Endothelial cell (in vitro differentiated cells): ENCODE measurements at places on chromosomes 5 and 9. TPM values are rescaled to one million over a fixed set of nuclear protein-coding genes. Genes with fewer than 3 reads are reported as not detected.
A peak's percentile ranks its signal among the peaks of the same experiment; 100 is the strongest.

PRRX2 gene
- total RNA-seq, result 0.21 TPM

ANGPTL2 gene
- total RNA-seq, result 5.7 TPM

C5orf63 gene
- total RNA-seq, result 2.0 TPM

GRCh38 chr5:149403923-149404745 is 25.0 kb upstream of the IL17B start:
- no peak overlapping the region for H3K27ac ChIP-seq
- peaks cover 37% of the 10 kb centered on the region for H3K4me1 ChIP-seq
- no peak overlapping the region for H3K4me3 ChIP-seq
- no peak for DNase-seq
- no peaks in the 10 kb centered on the region for H3K36me3 ChIP-seq

GRCh38 chr9:69016191-69017096 is 2.5 kb upstream of the PRKACG start:
- H3K4me3 ChIP-seq, result no peak overlapping the region
- peaks cover 3% of the 10 kb centered on the region for H3K27me3 ChIP-seq
- H3K4me1 ChIP-seq, result peaks cover 8% of the 10 kb centered on the region
- DNase-seq, result no peak
- no peak overlapping the region for H3K27ac ChIP-seq
- no peaks in the 10 kb centered on the region for H3K36me3 ChIP-seq

DNA sequence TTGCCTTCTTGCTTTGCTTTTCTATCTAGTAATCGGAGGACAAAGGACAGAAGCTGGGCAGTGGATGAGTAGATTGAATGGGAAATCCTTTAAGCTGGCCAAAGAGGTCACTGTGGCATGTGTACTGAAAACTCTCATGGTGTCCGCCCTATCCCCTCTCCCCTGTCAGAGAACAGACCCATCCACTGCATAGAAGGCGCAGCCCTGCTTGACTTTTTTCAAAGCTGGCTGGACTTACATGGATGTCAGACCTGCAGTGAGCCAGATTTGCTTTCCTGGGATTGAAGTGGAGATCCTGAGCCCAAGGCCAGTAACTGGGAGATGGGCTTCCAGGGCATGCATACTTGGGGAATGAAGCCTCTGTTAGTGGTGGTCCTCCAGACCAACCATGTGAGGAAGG is 329.5 kb downstream of the TRPM3 start:
- no peak for DNase-seq
- no peaks in the 10 kb centered on the region for H3K27me3 ChIP-seq
- peaks cover 4% of the 10 kb centered on the region for H3K4me1 ChIP-seq
- H3K27ac ChIP-seq, result no peak overlapping the region

DNA sequence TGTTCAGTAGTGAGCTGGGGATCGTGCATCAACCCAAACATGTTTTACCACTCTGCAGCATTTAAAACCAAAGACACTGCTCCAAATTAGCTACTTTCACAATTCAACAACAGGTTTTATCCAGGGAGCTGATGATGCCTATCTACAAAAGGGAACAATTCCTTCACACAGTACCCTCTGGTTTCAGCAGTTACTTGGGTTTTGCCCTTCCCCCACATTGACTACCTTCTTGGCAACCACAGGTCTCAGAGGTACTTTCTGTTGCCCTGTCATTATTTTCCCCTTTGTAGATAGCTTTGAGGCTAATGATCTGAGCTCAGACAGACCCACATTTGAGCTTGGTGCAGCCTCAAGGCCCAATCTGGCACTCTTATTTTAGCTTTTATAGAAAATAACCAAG is 96.1 kb downstream of the WDR41 start:
- no peaks in the 10 kb centered on the region for H3K4me1 ChIP-seq
- H3K27me3 ChIP-seq, result no peaks in the 10 kb centered on the region
- H3K27ac ChIP-seq, result no peak overlapping the region
- no peak overlapping the region for H3K4me3 ChIP-seq
- no peak for DNase-seq

- no peaks in the 10 kb centered on the region for H3K36me3 ChIP-seq
- no peaks in the 10 kb centered on the region for H3K27me3 ChIP-seq
- H3K27ac ChIP-seq, result no peak overlapping the region
These were observed 516.6 kb upstream of the MEF2C start for GRCh38 chr5:89399548-89399947.

GRCh38 chr5:16160706-16161105 is 18.9 kb downstream of the MARCHF11 start:
- no peak overlapping the region for H3K4me3 ChIP-seq
- no peaks in the 10 kb centered on the region for H3K27me3 ChIP-seq
- no peaks in the 10 kb centered on the region for H3K4me1 ChIP-seq
- H3K36me3 ChIP-seq, result no peaks in the 10 kb centered on the region
- peak; percentile 43 for DNase-seq

DNA sequence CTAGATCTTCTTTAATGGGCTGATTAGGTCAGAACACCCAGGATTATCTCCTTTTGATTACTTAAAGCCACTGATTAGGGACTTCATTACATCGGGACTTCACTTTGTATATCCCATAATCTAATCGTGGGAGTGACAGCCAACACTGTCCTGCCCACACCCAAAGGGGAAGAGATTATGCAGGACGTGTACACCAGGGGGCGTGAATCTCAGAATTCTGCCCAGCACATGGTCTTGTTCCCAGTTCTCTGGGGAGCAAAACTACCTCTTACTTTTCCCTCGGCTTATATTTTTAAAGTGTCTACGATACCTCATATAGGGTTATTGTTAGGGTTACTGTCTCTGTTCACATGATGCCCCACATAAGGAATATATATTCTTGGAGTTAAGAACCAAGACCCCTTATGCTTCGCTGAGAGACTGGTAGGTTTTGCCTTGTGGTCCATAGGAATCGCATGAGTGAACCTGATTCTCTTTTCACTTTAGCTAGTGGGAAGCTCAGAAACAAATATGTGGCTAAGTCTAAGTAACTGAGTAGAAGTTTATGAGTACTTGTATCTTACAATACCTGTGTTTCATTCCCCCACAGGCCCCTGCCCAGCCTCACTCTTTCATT is 192.7 kb downstream of the GNA14 start:
- H3K27me3 ChIP-seq, result peaks cover 2% of the 10 kb centered on the region
- H3K27ac ChIP-seq, result no peak overlapping the region
- H3K4me1 ChIP-seq, result peaks cover 11% of the 10 kb centered on the region

GRCh38 chr5:138282920-138283742 is 8.7 kb upstream of the GFRA3 start:
- peaks cover 3% of the 10 kb centered on the region for H3K4me1 ChIP-seq
- H3K36me3 ChIP-seq, result no peaks in the 10 kb centered on the region
- no peak overlapping the region for H3K4me3 ChIP-seq

DNA sequence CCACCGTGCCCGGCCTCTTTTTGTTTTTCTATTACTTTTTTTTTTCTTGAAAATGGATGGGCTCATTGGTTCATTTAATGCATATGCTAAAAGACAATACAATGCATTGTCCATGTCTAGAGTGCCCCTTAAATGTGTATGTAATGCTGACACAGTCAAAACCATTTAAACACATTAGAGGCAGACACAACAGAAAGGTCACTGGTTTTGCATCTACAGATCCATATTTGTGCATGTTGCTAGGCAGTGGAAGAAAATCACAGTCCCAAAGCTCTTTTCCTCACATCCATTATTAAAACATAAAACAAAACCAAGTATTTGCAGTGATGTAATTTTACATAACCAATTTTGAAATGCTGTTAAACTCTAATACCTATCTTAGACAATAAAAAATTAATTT is 389.0 kb downstream of the TAF11L14 start:
- no peaks in the 10 kb centered on the region for H3K36me3 ChIP-seq
- H3K27me3 ChIP-seq, result peaks cover 1% of the 10 kb centered on the region
- no peaks in the 10 kb centered on the region for H3K4me1 ChIP-seq
- no peak overlapping the region for H3K4me3 ChIP-seq
- no peak overlapping the region for H3K27ac ChIP-seq

- H3K36me3 ChIP-seq, result no peaks in the 10 kb centered on the region
- H3K27me3 ChIP-seq, result peaks cover 3% of the 10 kb centered on the region
- no peak overlapping the region for H3K4me3 ChIP-seq
- H3K27ac ChIP-seq, result no peak overlapping the region
- no peak for DNase-seq
These were observed 211.3 kb downstream of the FAM114A2 start for GRCh38 chr5:153827397-153827796.

DNA sequence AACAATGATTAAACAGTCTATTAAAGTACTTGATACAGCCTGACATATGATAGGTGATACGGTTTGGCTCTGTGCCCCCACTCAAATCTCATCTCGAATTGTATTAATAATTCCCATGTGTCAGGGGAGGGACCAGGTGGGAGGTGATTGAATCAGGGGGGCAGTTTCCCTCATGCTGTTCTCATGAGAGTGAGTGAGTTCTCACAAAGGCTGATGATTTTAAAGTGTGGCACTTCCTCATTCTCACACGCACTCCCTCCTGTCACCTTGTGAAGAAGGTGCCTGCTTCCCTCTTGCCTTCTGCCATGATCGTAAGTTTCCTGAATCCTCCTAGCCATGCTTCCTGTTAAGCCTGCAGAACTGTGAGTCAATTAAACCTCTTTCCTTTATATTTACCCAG is 40.1 kb upstream of the TARS1 start:
- no peak overlapping the region for H3K4me3 ChIP-seq
- peaks cover 10% of the 10 kb centered on the region for H3K36me3 ChIP-seq
- H3K4me1 ChIP-seq, result peaks cover 27% of the 10 kb centered on the region
- H3K27me3 ChIP-seq, result peaks cover 2% of the 10 kb centered on the region
- H3K27ac ChIP-seq, result peak overlapping the region; percentile 72

DNA sequence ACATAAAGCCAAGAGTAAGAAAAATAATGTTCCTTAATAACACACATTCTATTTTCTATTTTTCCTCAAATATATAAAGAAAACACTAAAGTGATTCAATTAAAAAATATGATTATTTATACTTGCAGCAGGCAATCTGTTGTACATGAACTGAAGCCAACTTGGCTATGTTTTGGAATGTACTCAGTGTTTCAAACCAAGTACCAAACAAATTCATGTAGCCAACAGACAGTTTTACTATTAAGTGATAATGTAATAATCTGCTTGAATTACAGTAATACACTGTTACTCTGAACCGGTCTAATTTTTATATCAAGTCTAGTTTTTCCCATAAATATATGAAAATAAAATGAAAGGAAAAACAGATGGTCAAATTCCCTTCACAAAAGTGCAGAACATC is 58.0 kb downstream of the CEP120 start:
- no peak overlapping the region for H3K4me3 ChIP-seq
- no peak for DNase-seq
- H3K27me3 ChIP-seq, result no peaks in the 10 kb centered on the region

IRX4 gene
- total RNA-seq, result 0.72 TPM

REEP2 gene
- 72.8 TPM for total RNA-seq

RPP25L gene
- total RNA-seq, result 12.9 TPM

- DNase-seq, result peak; percentile 70
- H3K27me3 ChIP-seq, result peaks cover 3% of the 10 kb centered on the region
- peaks cover 6% of the 10 kb centered on the region for H3K36me3 ChIP-seq
- peak overlapping the region; percentile 72 for H3K27ac ChIP-seq
- peaks cover 6% of the 10 kb centered on the region for H3K4me1 ChIP-seq
- H3K4me3 ChIP-seq, result peak overlapping the region; percentile 85
These were observed 1.3 kb downstream of the PHYHD1 start for GRCh38 chr9:128921881-128922763.

PCDHB10 gene
- 10.3 TPM for total RNA-seq

GRCh38 chr5:165877475-165877874 is 2372.1 kb downstream of the MAT2B start:
- H3K27me3 ChIP-seq, result no peaks in the 10 kb centered on the region
- H3K27ac ChIP-seq, result no peak overlapping the region
- H3K36me3 ChIP-seq, result no peaks in the 10 kb centered on the region
- H3K4me3 ChIP-seq, result no peak overlapping the region

GRCh38 chr5:174601946-174602345 is 122.4 kb upstream of the MSX2 start:
- no peak overlapping the region for H3K27ac ChIP-seq
- no peaks in the 10 kb centered on the region for H3K27me3 ChIP-seq
- H3K36me3 ChIP-seq, result no peaks in the 10 kb centered on the region

DNA sequence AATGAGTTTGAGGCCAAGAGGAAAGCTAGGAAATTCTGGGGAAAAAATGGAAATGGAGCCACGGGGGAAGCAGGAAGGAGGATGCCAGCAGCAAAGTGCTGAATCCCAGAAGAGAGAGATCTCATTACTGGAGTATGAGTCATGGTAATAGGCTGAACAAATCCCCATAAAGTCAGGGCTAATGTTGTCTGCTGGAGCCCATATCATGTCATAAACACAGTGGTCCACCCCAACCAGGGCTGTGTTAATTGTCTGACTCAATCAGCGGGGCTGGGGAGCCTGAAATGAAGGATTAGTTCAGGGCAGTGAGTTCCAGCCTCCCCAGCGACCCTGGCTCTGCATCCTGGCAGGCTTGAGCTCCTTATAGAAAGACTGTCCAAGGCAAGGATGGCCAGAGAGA is 68.8 kb downstream of the TLR4 start:
- no peak overlapping the region for H3K27ac ChIP-seq
- H3K36me3 ChIP-seq, result peaks cover 3% of the 10 kb centered on the region
- H3K4me3 ChIP-seq, result no peak overlapping the region

GRCh38 chr9:114894206-114894605 is 36.2 kb downstream of the TNFSF8 start:
- H3K36me3 ChIP-seq, result no peaks in the 10 kb centered on the region
- H3K4me3 ChIP-seq, result no peak overlapping the region
- DNase-seq, result no peak
- H3K27ac ChIP-seq, result peak overlapping the region; percentile 93
- peaks cover 16% of the 10 kb centered on the region for H3K4me1 ChIP-seq
- peaks cover 2% of the 10 kb centered on the region for H3K27me3 ChIP-seq

DNA sequence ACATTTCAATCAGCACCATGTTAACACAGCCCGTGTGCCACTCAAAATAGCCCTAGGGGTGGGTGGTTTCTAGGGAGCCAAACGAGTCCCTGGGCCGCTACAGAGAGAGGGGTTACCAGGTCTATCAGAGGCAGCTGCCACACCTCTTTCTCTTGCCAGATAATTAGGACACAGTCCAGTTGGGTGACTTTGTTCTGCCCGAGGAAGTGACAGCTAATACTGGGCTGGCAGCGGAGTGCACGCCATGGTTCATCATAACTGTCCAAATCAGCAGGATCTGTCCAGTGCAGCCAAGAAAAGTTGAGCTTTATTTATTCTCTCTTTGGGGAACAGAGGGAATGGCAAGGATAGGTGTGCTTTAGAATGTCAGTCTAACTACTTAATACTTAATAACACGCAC is 583.8 kb downstream of the BRINP1 start:
- H3K27ac ChIP-seq, result no peak overlapping the region
- no peaks in the 10 kb centered on the region for H3K4me1 ChIP-seq
- H3K36me3 ChIP-seq, result no peaks in the 10 kb centered on the region
- no peak overlapping the region for H3K4me3 ChIP-seq
- no peak for DNase-seq

GRCh38 chr9:122134822-122135528 is 24.6 kb downstream of the NDUFA8 start:
- H3K4me3 ChIP-seq, result no peak overlapping the region
- peaks cover 40% of the 10 kb centered on the region for H3K4me1 ChIP-seq
- peaks cover 14% of the 10 kb centered on the region for H3K27me3 ChIP-seq

GRCh38 chr9:80605129-80605528 is 1033.4 kb downstream of the TLE4 start:
- H3K27ac ChIP-seq, result no peak overlapping the region
- DNase-seq, result no peak
- no peaks in the 10 kb centered on the region for H3K27me3 ChIP-seq
- H3K4me3 ChIP-seq, result no peak overlapping the region
